Activated CD4-positive, alpha-beta T cell treated with anti-CD3 and anti-CD28 coated beads, Interleukin-10, Interleukin-2, amounts not matched to agents 100 ng/mL and 50 ng/mL, durations not matched to agents 16 hours and 8 hours (primary cell): ENCODE measurements at places on chromosomes 16 and 17.

DNA sequence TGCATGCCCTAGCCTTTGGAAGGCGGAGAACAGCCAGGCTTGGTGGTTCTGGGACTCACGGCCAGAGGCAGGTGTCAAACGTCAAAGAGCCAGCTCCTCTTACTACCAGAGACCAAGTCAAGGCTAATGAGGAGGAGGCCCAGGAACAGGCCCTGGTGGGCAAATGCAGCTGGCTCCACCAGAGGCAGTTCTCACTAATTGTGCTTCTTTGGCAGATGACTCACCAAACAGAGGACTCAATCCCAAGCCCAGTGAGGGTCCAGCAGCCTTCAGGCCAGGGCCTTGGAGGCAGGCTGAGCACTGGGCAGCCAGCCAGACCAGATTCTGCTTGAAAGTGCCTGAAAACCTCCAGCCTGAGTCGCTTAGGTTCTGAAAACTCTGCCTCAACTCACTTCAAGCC, 336.5 kb upstream of the CDH5 start:
- no peak for DNase-seq

DNA sequence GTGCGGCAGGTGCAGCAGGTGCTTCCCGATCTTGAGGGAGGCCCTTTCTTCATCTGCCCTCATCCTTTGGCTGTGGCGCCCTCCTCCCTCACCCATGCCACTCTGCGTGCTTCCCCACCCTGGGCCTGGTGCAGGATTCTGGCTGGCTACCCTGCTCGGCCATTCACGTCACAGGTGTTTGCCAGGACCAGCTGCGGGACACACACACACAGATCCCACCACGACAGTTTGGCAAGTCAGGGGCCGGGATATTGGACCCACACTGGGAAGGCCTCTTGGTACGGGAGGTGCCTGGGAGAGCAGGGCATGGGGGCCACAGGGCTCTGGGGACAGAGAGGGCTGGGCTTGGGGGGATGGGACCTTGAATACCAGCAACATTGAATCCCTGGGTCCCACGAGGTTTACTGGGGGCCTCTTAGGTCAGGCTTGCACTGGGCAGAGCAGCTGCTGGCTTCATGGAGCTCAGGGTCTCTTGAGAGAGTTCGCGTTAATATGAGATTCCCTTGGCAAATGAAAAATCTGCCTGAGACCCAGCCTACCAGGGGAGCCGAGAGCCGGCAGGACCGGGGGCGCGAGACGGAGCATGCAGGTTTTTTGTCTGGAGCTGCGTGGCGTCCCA, 15.1 kb downstream of the ADCY7 start:
- no peak for DNase-seq

GRCh38 chr16:10256784-10257641, 74.8 kb upstream of the GRIN2A start:
- DNase-seq, result peak; percentile 45

GRCh38 chr16:9805109-9805508, 377.1 kb downstream of the GRIN2A start:
- no peak for DNase-seq

DNA sequence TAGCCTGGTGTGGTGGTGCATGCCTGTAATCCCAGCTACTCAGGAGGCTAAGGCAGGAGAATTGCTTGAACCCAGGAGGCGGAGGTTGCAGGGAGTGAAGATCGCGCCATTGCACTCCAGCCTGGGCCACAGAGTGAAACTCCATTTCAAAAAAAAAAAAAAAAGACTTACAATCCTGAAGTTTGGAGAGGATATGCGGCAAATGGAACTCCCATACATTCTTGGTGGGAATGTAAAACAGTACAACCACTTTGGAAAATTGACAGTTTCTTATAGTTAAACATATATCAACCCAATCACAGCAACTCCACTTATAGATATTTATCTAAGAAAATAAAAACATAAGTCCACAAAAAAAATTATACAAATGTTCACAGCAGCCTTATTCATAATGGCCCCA, 11.9 kb downstream of the GFOD2 start:
- DNase-seq, result no peak
